ENCODE measurements at places on chromosomes 4 and X.

DNA sequence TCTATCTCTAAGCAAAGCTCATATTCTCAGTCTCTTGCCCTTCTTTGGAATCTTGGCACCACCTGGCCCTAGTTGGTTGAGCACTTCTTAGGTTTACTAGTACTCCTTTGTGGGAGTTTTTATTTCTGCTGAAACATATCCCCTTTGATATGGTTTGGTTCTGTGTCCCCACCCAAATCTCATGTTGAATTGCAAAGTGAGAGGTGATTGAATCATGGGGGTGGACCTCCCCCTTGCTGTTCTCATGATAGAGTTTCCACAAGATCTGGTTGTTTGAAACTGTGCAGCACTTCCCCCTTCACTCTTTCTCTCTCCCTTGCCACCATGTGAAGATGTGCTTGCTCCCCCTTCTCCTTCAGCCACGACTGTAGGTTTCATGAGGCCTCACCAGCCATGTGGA is 22.2 kb upstream of the SYNPO2 start:
- DNase-seq = no peak

DNA sequence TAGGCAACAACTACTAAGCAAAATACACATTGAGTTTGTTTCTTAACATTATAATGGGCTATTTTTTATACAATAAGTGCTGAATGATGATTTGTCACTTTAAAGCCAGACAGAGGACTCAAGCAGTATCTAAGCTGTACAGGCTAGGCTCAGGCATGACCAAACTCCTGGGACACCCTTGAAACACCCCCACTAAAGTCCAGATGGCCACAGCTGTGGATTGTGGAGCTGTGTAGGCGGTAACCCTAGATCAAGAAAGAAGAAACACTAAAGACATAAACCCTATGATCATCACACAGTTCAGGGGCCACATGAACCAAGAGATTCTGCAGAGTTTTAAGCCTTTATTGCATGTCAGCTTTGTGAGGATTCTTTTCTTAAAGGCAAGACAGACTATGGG is 25.1 kb downstream of the TAB3 start:
- no peak for DNase-seq

DNA sequence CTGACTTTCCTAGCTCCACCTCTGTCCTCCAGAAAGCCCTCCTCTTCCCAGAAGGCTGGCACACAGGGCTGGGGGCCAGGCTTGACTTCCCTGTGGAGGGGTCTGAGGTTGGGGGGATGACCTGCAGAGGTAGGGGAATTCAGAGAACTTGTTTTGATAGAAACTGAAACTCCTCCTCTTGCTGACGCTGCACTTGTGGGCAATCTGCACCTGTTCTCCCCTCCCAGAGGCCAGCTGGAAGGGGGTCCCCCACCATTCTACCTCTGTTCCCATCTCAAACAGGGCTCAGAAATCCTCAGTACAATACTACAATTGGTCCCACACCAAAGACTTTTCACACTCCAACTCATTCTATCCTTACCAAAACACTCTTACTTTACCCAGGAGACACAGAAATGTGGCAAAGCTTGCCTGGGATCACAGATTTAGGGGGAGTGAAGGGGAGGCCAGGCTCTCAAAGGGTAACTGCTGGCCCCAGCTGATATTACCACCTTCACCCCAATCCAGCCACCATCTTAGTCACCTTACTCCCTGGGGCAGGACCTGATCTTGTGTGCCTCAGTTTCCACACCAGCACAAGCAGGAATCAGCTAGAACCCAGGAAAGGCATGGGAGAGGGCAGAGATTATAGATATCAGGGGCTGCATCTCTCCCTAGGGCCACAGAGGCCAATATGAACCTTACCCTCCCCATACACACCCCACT is 18.5 kb downstream of the OTUD5 start:
- peak; percentile 78 for DNase-seq

GRCh38 chr4:156322592-156322991 is 368.9 kb upstream of the CTSO start:
- DNase-seq = no peak

- no peak for DNase-seq
Measured at GRCh38 chr4:144667500-144667899, 21.5 kb downstream of the HHIP start.

DNA sequence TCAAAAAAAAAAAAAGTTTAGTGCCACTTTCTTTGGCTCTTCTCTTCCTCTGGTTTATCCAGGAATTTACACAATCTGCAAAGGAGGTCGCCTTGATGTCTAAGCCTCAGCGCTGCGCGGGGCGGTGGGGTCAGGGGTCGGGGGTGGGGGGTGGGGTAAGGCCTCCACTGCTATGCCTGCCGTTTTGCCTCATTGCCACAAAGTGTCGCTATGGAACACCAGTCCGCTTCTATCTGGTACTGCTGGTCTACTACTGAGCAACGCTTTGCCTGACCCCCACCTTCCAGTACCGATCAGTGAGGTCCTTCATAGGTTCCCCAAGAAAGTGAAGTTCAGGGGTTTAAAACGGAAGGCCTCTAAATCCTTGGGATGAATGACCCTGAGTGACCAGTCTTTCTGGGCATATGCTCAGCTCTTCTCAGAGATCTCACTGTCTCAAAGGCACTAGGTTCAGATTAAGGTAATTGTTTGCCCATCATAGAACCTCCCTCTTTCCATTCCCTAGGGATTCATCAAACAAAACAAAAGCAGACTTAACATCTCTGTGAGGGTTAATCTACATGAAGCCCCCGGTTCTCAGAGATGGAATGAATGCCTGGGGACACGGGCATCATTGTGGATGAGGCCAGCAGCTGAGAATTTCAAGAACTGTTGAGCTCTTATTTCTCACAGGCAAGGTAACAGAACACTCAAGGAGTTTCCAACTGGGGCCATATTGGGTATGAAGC is 16.9 kb upstream of the TSR2 start:
- no peak for DNase-seq

DNA sequence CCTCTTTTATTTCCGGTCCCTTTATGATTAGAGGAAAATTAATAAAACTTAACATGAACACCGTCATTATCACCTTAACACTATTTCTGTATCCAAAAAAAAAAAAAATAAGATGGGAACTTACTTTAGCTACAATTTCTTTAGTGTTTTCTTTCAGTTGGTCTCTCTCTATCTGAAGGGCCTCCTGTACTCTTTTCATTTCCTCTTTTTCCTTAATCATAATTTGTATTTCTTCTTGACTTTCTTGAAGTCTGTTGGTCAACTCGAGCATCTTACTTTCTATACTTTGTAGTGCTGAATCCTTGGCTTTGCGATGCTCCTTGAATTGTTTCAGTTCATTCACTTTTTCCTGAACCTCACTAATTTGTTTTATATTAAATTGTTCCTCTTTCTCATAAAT is 45.3 kb upstream of the BDH2 start:
- no peak for DNase-seq

DNA sequence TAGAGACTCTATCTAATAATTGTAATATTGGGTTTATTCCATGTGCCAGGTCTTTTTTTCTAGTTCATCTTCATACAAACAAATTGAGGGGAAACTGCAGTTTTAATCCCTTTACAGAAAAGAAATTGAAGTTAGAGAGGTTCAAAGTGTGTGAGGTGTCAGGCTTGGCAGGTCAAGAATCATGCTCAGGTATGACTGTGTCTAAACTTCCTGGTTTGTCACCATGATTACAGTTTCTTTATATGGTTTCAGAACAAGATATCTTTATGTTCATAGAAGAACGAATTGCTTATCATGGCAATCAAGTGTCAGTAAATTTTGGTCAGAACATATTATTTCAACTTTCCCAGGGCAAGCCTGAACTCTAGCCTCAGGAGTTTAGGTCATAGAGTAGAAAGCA is 460.4 kb downstream of the RAPGEF2 start:
- DNase-seq = no peak

DNA sequence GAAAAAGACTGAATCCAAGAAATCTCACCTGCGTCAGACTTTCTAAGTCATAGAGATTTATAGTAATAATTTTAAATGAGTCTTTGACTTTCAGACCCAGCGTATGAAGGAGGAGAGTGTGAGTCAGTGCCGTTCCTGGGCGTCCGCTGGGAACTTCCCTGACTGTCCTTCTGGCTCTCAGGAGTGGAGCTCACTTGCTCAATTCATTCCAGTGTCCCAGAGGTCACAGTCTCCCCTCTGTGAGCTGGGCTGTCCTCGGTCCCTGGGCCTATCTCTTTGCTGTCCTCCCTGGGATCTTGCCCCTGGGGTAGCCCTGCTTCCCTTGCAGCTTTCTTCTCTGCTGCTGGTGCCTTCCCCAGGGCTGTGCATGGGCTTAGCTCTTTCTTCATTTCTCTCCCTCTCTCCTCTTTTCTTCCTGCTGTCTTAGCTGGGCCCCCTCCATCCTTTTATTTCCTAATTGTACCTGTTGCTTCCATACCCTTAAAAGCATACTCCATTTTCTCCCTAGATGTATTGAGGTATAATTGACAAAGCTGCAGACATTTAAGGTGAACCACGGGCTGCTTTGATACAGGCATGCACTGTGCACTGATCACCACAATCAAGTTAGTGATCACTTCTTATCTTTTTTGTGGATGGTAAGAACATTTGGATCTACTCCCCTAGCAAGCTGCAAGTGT is 11.6 kb downstream of the SORBS2 start:
- no peak for DNase-seq

All from CD4-positive, alpha-beta T cell treated with Interleukin-15 for 4 hours (primary cell).